ENCODE measurements at places on chromosomes 2 and 18.
A peak's percentile ranks its signal among the peaks of the same experiment; 100 is the strongest.

- DNase-seq: no peak
These were observed 110.0 kb upstream of the ETAA1 start for GRCh38 chr2:67286981-67287759.

GRCh38 chr2:128309280-128310093 lies 9.2 kb downstream of the HS6ST1 start:
- DNase-seq: peak; percentile 47

DNA sequence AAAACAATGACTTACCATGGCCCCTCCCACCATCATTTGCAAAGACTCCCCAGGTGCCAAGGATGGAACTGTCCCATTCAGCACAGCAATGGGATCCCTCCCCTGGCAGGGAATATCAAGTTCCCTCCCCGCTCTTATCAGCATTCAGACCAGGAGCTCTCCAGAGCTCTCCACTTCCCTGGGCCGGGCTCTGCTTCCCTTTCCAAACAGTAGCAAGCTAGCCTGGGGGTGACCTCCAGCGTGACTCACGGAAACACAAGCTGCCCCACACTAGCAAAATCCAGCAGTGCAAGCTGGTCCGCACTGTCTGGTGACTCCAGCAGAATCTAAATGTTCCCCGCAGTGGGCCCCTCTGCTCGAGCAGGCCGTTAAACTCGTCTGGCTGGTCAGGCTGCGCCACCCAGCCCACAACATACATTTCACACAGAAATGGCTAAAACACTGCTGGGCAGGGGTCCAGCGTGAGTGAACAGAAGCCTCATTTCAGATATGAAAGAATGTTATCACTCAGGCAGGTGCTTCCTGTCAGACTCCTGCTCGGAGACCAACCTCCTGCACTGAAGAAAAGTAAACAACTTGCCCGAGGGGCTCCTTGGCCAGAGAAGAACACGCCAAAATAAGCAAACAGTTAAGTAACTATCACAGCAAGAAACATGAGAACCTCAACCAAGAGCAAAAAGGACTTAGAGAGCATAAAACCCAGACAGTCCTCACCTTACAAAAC lies 33.9 kb downstream of the STAT1 start:
- DNase-seq: no peak

GRCh38 chr2:62660582-62661262 lies 44.8 kb upstream of the EHBP1 start:
- no peak for DNase-seq

DNA sequence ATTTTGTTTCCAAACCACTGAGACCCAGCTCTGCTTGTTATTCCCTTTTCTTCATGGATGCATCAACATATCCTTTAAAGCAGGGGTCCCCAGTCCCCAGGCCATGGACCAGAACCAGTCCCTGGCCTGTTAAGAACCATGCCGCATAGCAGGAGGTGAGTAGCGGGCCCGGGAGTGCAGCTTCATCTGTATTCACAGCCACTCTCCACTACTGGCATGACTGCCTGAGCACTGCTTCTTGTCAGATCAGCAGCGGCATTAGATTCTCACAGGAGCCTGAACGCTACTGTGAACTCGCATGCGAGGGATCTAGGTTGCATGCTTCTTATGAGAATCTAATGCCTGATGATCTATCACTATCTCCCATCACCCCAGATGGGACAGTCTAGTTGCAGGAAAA lies 1.6 kb upstream of the POLI start:
- no peak for DNase-seq

DNA sequence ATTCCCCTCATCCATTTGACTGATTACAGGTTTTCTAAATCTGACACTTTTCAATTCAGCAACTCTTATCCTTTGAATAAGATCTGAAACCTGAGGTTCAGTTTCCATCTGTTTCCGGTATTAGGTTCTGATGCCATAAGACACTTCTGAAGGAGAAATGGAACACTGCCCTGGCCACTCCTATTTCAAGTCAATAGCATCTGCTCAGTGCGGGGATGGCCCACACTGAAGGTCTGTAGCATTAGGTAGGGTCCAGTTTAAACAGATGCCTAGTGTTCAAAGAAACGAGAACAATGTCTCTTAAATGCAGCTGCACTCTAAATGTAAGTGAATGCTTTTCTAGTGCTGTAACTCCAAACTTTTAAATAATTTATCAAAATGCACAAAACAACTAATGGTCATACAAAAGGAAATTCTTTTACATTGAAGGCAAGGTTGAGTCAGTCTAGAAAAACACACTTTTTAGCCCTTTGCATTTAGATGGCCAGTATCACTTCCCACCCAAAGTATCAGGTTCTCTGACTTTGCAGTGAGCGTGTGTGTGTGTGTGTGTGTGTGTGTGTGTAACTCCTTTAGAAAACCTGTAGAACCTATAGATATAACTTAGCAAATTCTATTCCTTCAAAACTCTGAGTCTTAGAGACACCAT lies 78.2 kb downstream of the STK39 start:
- no peak for DNase-seq

DNA sequence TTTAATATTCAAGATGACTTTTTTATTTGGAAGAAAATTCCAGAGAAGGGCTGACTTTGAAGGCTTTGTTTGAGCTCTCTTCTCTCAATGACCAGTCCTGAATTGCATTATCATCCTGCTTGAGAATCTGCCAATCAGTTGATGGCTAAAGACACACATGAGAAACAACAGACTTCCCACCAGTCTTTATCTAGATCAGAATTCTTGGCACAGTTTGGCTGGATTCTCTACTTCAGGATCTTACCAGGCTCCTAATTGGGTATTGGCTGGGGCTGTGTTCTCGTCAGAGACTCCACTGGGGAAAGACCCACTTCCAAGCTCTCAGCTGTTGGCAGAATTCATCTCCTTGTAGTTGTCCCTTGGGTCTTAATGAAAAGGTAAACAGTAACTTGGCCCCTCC lies 86.0 kb downstream of the WDSUB1 start:
- no peak for DNase-seq

- peak; percentile 97 for DNase-seq
These were observed 233.2 kb downstream of the SLC8A1 start for GRCh38 chr2:40218679-40219078.

GRCh38 chr2:78353168-78353567 lies 672.3 kb upstream of the REG3G start:
- no peak for DNase-seq
